Renal cortex interstitium (tissue), 15 donors: ENCODE measurements at places on chromosomes 13 and 19. TPM values are rescaled to one million over a fixed set of nuclear protein-coding genes. Genes with fewer than 3 reads are reported as not detected.

The DCT gene
- polyA plus RNA-seq = 0.39 TPM

The ZNF699 gene
- 6.7 TPM for polyA plus RNA-seq

The ERICH6B gene
- polyA plus RNA-seq = 0.96 TPM

The ZSCAN4 gene
- polyA plus RNA-seq = 0.06 TPM

The PLK5 gene
- polyA plus RNA-seq = 0.11 TPM

The ZNF568 gene
- polyA plus RNA-seq = 26.1 TPM

The S1PR5 gene
- polyA plus RNA-seq = 1.2 TPM

The BORA gene
- polyA plus RNA-seq = 9.8 TPM

The CYP2F1 gene
- polyA plus RNA-seq = not detected

The CRX gene
- 0.04 TPM for polyA plus RNA-seq

The SERPINE3 gene
- 0.26 TPM for polyA plus RNA-seq

The ONECUT3 gene
- 0.04 TPM for polyA plus RNA-seq

The PBX4 gene
- polyA plus RNA-seq = 9.1 TPM

The KXD1 gene
- 64.9 TPM for polyA plus RNA-seq

The SYNE4 gene
- 9.8 TPM for polyA plus RNA-seq

The ZNF724 gene
- 5.0 TPM for polyA plus RNA-seq

The SLITRK1 gene
- polyA plus RNA-seq = 0.40 TPM

The TPTE2 gene
- 0.27 TPM for polyA plus RNA-seq

The KCNK6 gene
- 3.0 TPM for polyA plus RNA-seq

The PCDH20 gene
- 5.4 TPM for polyA plus RNA-seq

The ERICH4 gene
- polyA plus RNA-seq = 7.2 TPM

The KANK2 gene
- 116 TPM for polyA plus RNA-seq

The ARGLU1 gene
- polyA plus RNA-seq = 379 TPM

The ATP8B3 gene
- polyA plus RNA-seq = 0.56 TPM
